ENCODE measurements at places on chromosomes 6 and 20.

GRCh38 chr20:58651946-58652605 lies 993 bp downstream of the STX16 start:
- peak; percentile 56 for DNase-seq

GRCh38 chr20:46025376-46025783 lies 3.6 kb upstream of the SLC12A5 start:
- no peak for DNase-seq

DNA sequence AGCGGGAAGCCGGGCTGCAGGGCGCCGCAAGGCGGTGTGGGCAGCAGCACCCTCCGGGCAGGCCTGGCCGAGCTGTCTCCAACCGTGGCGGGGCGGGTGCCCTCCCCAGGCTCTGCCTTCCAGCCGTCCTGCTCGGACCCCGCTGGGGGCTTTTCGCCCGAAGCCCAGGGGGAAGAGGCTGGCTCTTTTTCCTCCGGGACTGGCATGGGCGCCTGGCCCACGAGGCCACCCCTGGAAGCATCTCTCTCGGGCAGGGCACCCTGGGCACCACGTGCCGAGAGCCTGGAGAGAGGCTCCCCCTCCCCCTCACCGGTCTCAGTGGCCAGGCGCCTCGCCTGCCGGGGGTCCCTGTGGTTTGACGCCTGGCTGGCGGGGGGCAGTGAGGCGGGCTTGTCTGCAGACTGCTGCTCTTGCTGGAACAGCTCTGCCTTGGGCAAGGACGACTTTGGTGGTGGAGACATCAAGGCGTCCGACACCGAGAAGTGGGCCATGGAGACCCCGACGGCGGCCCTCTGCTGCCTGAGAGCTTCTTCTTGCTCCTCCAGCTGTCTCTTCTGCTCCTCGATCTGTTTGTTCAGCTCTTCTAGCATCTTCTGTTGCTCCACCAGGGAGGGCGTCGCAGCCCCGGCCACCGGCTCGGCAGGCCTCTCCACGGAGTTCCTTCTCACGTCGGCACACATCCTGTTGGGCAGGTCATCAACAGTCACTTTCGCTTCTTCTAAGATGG lies 19.5 kb upstream of the TCFL5 start:
- no peak for DNase-seq

GRCh38 chr6:56657354-56657753 lies 14.7 kb upstream of the DST start:
- no peak for DNase-seq

DNA sequence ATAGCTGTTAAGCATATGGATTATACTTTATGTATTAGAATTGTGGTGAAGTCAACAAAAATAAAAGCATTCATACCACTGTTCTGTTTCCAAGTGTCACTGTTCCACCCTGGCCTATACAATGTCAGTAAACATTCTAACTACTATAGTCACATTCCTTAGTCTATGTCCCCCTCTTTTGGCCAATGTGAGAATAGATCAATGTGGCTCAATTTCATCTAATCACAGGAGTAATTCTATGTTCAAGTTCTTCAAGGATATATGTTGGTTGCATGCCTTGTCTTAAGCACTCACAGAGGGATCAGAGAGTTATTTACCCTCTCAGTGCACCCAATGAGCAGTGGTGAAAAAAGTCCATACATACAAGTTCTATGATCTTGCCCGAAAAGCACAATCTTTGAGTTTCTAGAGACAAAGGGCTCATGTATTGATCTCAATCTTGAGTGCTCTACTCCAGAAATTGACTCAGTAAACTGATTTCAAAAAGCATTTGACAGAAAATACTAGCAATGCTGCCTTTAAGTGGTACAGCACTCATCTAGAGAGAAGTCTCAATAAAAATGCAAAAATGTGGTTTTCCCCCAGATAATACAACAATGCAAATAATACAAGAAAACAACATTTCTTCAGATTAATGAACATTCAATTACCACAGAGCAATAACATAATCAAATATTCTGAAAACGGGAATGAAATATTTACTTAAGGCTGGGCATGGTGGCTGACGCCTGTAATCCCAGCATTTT lies 16.5 kb downstream of the SMLR1 start:
- peak; percentile 2 for DNase-seq

DNA sequence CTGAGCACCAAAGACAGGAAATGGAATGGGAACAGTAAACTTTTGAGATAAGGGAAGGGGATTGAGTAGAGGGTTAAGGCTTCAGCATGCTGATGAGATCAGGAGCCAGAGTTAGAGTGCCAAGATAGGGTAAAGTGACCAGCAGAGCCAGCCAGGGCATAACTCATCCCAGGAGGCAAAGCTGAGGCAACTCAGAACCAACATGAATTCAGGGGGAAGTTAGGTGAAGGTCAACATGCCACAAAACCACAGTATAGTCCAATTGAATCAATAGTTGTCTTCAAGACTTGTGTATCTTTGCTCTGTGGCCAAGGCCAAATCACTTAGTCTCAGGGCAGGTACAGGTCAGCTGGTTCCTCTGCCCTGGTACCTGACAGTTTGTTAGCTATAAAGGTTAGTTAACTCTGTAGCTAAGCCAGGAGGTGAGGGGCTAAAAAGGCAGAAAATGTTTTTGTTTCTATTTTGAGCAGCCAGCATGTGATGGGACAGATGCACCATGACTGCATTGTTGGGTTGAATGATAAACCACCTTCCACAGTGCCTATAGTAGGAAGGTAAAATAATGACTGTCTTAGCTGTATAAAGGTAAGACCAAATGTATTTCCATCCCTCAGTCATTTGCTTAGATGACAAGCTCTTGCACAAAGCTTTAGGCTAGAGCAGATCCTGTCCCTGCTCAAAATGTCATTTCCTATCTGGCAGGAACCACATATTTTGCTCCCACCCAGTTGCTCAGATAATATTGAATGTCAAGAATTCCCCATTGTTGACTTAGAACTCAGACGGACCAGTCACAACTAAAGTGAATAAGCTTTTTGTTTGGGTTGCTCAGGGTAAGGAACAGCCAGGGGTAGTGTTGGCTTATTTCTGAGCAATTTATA lies 15.8 kb downstream of the RNF8 start:
- no peak for DNase-seq

- no peak for DNase-seq
Observed at GRCh38 chr6:10305790-10306415, 109.0 kb downstream of the TFAP2A start.

- DNase-seq, result no peak
Observed at GRCh38 chr6:160737934-160738333, 35.9 kb downstream of the PLG start.

- no peak for DNase-seq
Observed at GRCh38 chr6:143098054-143098671, 37.5 kb downstream of the AIG1 start.

DNA sequence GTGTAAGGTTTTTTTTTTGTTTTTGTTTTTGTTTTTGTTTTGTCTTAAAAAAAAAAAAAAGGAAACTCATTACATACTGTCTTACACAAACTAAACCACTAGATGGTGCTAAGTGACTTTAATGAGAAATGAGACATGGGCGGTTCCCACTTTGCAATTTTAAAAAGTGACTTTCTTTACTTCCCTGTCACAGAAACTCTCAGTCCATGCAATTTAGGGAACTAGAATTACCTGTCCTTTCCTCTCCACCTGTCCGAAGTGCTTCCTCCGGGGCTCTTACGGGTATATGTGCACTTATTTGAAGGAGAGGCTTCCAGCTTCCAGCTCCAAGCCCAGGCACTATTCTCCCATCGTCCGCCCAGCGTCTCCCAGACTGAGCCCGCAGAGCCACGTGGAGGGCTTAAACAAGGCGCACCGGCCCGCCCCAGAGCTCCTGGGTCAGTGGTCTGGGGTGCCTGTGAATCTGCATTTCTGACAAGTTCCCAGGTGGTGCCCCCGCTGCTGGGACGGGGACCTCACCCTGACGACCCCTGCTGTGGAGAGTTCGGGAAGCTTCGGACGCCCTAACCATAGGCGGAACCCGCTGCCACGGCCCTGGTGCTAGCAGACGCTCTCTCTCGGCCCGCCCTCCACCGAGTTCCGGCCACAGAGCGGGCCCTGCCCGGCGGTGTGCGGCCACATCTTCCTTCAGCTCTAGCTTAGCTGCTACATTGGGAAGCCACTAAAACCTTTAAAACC lies 26.1 kb downstream of the BFSP1 start:
- peak; percentile 38 for DNase-seq

DNA sequence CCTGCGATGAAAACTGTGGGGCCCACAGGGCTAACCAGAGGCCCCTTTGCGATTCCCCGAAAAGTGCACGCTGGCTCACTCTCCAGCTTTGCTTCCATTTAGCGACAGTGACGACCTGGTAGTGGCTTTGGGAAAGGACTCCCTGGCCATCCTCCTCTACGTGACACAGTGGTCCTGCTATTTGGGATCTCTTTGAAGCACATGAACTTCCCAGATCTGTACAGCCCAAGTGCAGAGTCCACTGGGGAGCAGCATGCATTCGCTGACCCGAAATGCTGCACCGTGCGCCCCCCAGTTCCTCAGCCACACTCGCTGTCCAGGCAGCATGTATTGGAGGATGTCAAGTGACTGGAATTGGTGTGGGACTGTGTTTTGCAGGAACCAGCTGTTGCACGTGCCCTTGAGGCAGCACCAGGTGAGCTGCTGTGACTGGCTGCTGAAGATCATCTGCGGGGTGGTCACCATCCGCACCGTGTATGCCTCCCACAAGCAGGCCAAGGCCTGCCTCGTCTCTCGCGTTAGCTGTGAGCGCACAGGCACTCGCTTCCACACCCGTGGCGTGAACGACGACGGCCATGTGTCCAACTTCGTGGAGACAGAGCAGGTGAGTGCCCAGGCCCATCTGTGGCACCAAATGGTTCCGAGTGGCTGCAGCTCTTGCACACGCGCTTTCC lies 51.6 kb downstream of the SYNJ2 start:
- no peak for DNase-seq

- DNase-seq, result no peak
Observed at GRCh38 chr6:26225848-26226578, 138.8 kb downstream of the HFE start.

DNA sequence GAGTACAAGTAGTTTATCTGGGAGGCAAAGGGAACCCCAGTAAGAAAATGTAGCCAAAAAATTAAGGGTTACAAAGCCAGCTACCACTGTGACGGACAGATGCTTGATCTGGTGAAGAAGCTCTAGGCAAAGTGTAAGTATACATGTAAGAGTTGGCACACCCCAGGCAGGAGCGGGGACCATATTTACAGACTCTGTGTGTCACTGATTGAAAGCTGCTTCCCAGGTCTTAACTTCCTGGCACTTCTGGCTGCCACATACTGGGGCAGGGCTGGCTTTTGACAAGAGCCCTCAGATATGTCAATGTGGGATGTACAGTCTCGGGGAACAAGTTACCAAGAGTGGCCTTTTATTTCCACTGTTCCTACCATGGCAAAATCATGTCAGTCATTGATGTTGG lies 48.0 kb upstream of the BCLAF1 start:
- DNase-seq, result no peak

DNA sequence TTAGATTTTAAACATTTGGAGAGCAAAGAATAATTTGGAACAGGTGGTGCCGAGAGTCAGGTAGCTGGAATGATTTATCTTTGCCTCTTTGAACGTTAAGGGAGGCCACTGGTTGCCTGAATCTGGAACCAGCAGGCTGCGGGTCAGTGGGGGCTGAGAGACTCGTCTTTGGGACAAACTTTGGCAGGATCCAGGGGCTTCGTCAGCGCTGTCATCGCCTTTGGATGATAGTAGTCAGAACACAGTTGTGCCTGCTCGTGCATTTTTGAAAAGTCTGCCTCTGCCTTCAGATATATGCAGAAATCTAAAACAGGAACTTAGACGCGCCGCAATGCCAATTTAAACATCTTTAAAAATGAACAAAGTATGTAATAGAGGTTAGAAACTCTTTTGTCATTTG lies 5.0 kb downstream of the EYA2 start:
- DNase-seq, result no peak

GRCh38 chr20:22333885-22334545 lies 250.4 kb downstream of the FOXA2 start:
- DNase-seq, result peak; percentile 32

- DNase-seq, result no peak
Observed at GRCh38 chr6:112501705-112502104, 154.6 kb downstream of the RFPL4B start.

DNA sequence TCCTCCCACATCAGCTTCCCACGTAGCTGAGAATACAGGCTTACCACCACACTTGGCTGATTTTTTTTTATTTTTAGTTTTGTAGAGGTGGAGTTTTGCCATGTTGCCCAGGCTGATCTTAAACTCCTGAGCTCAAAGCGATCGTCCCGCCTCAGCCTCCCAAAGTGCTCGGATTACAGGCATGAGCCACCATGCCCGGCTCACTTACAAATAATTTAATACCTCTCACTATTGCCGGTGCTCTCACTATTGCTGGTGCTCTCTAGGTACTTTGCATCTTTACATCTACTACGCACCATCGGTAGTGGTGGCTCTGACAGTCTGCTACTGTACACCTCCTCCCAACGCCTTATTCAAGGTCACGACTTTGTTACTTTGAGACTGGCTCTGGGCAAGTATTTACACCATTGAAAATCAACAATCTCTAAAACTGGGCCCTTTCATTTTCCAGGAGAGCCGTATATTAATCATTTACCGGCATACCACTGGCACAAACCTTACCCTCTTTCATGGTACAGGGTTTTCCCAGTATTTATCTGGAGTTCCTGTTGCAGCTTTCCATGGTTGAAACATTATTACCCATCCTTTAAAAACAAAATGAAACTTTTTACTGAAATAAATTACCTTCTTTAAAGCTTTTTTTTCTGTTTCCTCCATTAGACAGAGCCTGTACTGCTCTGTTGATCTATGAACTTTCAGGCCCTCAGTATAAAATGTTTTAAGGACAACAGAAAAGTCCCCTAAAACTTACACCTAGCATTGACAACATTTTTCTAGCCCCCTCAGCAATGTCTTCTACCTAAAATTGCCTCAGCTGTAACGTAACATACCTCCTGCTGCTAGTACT lies 259.6 kb upstream of the PLCB4 start:
- no peak for DNase-seq

- DNase-seq, result no peak
Observed at GRCh38 chr20:61139031-61139430, 113.0 kb upstream of the CDH4 start.

GRCh38 chr6:27889628-27890444 lies 22.4 kb downstream of the OR2B2 start:
- no peak for DNase-seq

DNA sequence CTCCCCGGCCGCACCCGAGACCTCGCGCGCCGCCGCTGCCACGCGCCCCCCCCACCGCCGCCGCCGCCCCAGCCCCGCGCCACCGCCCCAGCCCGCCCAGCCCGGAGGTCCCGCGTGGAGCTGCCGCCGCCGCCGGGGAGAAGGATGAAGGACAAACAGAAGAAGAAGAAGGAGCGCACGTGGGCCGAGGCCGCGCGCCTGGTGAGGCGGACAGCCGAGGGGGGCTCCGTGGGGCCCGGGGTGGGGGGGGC lies 426 bp downstream of the ASXL1 start:
- no peak for DNase-seq

DNA sequence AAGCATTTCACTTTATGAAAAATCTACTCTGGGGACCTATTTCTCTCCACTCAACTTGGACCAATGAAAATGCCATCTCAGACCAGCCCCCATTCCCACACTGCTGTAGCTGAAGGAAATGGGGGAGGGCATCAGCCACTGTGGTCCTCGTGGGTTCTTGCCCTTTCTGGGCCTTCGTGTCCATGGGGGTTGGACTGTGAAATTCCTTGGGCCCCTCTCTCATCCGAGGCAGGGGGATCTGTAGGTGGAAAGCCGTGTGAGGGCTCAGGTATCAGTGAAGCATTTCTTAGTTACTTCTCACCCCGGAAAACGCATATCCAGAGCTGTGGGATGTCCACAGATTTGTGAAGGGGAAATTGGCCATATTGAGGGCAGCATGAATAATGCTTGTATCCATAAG lies 147.9 kb downstream of the CDC5L start:
- no peak for DNase-seq

- no peak for DNase-seq
Observed at GRCh38 chr20:52975029-52975732, 3.0 kb downstream of the TSHZ2 start.

Measured in GM18507 (cell line).